ENCODE measurements at places on chromosomes 11 and 22.

GRCh38 chr11:99268886-99269285, 248.1 kb downstream of the CNTN5 start:
- no peak for DNase-seq

DNA sequence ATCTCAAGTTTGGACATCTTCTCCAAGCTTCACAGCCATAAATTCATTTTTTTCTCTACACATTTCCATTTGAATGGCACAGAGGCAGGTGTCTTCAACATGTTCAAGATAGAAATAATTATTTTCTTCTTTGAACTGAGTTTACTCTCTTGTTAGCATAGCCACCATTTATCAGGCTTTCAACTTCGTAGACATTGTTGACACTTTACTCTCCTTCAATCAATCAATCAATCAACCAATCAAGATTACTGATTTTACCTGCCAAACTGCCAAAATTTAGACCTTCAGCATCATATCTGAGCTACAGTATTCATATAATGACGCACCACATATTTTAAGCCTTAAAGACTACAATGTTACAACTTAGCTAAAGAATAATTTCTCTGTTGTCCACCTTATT, 300.1 kb upstream of the LUZP2 start:
- no peak for DNase-seq

GRCh38 chr11:113701491-113701890, 4.6 kb downstream of the TMPRSS5 start:
- no peak for DNase-seq

DNA sequence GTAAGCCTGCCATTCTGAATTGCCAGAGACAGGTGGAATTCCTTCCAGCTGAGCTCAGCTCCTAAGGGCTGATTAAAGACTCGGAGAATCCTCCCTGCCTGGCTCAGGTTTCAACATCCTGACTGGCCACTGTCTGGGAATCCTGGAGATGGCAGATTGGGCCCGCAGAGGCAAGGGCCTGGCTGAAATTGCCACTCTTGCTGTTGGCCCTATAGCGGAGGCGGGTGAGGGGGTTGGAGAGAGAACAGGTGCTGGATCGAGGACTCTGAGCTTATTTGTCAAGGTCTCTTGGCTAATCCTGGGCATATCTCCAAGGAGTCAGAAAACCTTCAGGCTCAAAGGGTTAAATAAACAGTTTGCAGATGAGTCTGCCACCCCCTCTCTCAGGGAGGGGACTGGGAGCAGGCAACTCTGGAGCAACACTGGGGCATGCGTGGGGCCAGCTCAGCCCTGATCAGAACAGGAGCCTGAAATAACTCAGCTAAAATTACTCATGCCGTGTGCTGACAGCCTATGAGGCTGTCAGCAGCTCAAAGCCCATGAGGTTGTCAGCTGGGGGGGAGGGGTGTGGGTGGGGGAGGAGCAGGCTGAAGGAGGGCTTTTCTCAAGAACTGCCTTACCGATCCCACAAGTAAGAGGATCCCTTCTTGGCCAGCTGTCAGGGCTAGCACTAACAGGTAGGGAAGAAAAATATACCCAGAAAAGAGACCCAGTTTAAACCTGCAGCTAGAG, 14.7 kb upstream of the MFRP start:
- DNase-seq, result peak; percentile 85
